ENCODE measurements at places on chromosomes 2 and 18. TPM values are rescaled to one million over a fixed set of nuclear protein-coding genes. Genes with fewer than 3 reads are reported as not detected.

DNA sequence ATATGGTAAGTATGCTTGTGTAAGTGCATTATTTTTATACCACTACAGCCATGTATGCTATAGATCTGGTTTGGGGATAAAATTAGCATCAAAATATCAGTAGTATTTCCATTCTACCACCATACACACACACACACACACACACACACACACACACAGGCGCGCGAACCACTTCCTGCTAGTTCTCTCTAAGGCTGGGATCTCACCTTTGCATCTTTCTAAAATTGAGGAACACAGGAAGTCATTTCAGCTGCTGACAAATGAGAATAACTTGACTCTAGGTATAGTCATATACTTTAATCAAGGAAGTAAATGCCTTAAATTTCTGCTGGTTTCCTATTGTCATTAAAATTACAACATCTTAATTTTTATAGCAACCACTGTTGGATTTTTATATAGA lies 72.5 kb downstream of the RBM43 start:
- no peak for DNase-seq

- DNase-seq: no peak
Measured at GRCh38 chr2:241295326-241296095, 20.0 kb downstream of the HDLBP start.

- DNase-seq: no peak
Measured at GRCh38 chr2:109528811-109529501, 84.8 kb downstream of the SEPTIN10 start.

GRCh38 chr2:41937921-41938708 lies 109.7 kb upstream of the PKDCC start:
- no peak for DNase-seq

GRCh38 chr18:10688766-10689165 lies 162.9 kb downstream of the NAPG start:
- DNase-seq: no peak

DNA sequence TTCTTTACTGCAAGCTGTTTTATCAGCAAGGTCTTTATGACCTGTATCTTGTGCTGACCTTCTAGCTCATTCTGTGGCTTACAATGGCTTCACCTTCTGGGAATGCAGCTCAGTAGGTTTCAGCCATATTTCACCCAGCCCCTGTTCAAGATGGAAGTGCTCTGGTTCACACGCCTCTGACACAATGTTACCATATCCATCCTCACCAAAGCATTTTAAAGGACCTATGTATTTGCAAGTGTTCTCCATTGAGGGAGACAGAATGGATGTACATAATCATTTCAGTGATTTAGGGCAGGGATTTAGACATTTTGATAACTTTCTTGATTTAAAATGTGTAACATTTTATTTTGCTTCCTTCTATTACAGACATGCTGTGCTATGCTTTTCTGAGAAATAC lies 182.3 kb upstream of the FN1 start:
- DNase-seq: no peak

Gene OBSL1
- 13.9 TPM for total RNA-seq

Gene DOK6
- under 0.01 TPM for total RNA-seq

Gene ANKRD30BL
- total RNA-seq: not detected

Gene ME2
- 28.8 TPM for total RNA-seq

Gene MAPRE2
- total RNA-seq: 13.3 TPM

Measured in lung microvascular endothelial cell (primary cell).